ENCODE measurements at places on chromosomes 13 and 19. TPM values are rescaled to one million over a fixed set of nuclear protein-coding genes. Genes with fewer than 3 reads are reported as not detected.

KIR3DL1 gene
- polyA plus RNA-seq, result not detected

PNMA8A gene
- 52.9 TPM for polyA plus RNA-seq

ATP12A gene
- polyA plus RNA-seq, result not detected

GRCh38 chr13:77002590-77003190 is 10.8 kb downstream of the CLN5 start:
- DNase-seq, result no peak

GRCh38 chr13:83531022-83531421 is 351.3 kb downstream of the SLITRK1 start:
- DNase-seq, result no peak

DNA sequence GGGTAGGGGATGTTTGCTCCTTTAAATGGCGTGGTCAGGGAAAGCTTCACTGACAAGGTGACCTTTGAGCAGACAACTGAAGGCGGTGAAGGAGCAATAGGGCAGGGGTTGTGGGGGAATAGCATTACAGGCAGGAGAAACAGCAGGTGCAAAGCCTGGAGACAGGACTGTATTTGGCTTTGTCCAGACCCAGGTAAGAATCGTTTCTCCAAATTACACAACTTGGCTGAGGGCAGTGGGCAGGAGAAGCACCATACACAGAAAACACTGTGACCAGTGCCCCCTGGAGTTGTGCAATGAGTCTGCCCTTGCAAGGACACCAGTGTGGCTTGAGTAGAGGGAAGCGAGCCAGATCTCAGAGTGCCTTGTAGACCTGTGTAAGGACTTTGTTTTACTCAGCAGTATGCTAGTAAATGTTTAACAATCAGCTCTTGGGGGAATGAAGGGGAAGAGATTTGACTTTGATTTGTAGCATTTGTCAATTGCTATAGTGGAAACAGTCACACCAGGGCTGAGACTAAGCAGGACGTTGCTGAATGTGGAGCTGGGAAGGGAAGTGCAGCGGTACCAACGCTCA is 360.0 kb downstream of the DCT start:
- no peak for DNase-seq

DNA sequence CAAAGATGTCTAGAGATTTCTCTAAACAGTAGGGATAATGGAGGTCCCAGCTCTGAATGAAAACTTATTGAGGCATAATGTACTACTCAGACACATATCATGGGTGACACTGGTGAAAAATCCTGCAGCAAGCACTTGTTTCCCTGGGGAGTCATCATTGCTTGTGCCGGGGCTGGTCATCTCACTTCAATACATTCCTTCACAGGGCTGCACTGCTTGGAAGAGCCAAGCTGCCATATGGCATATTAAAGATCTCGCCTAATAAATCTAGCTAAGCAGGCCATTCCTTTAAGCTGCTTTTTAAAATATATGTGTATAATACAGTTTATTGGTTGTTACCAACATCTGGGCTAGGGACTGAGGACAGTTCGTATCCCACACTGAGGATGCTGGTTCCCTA is 332.2 kb upstream of the GPC6 start:
- DNase-seq, result no peak

- DNase-seq, result peak; percentile 21
Observed at GRCh38 chr19:10086591-10087192, 575 bp downstream of the SHFL start.

DNA sequence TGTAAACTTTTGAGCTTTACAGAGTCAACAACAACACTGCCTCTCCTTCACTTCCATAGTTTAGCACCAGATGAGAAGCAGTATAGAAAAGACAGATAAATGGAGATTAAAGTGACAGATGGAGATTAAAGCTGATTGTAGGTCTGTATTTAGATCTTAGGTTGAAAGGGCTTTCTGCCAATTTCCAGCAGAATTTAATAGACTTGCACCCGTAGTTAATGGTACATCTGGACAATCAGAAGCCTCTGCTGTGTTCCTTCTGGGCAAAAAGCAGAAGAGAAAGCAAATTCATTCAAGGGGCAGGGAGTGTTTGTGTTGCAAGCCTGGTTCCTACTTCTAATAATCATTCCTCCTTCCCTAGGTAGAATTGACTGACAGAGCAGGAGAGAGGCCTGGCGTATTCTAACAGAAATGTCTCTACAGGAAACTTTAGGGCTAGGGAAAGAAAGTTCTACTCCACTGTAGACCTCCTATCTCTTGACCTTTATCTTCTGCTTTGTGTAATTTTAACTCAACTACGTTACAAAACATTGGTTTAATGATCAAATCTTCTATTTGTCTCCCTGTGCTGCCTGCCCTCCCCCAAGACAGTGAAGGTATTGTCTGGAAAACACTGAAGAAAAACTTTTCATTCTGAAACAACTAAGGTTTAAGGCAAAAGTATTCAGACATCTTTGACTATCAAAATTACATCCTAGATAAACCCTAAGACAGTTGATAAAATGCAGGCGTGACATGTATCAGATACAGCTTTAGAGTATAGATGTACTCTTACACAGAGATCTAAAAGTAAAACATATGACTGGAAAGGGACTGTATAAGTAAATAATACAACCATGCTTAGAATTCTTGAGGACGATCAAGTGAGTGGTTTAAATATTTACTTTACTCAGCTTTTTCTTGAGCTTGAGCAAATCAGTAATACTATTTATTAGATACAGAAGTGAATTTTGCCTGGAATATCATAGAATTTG is 44.4 kb downstream of the GPC6 start:
- DNase-seq, result no peak

DNA sequence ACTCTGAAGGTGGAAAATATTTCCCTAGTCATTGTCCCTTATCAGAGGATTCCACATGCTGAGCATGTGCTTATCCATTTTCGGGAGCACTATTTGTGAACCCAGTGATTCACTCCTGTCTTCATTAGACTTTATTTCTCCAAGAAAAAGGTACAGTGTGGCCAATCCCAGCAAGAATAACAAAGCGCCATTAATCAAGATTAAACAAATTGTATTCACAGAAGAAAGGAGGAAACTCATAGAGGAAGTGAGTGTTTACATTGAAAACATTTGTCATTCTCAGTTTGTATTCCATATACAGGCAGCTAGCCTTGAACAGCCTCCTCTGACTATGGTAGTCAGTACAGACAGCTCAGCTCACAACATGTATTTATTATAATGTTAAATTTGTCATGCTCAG is 1669.9 kb upstream of the SPRY2 start:
- no peak for DNase-seq

- no peak for DNase-seq
Observed at GRCh38 chr19:5692723-5693194, 2.7 kb downstream of the RPL36 start.

DNA sequence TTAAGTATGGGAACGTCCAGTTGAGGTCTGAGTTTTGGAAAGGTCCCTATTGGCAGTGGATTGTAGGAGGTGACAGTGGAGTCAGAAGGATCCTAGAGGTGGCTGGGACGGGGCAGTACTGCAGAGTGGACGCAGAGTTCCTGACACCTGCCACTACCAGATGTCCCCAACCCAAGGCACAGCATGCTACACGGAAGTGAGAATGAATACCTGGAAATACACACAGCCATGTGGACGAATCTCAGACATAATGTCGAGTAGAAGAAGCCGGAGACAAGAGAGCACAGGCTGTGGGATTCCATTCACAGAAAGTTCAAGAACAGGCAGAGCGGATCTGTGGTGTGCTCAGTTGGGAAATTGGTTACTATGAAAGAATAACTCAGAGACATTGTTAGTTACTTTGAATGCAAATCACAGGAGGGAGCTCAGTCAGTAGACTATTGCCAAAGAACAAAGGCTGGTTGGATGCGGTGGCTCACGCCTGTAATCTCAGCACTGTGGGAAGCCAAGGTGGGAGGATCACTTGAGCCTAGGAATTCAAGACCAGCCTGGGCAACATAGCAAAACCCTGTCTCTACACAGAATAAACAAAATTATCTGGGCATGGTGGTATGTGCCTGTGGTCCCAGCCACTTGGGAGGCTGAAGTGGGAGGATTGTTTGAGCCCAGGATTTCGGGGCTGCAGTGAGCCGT is 37.4 kb downstream of the RYR1 start:
- DNase-seq, result no peak
